CD4-positive, alpha-beta T cell (primary cell): ENCODE measurements at places on chromosomes 5 and 9.

- DNase-seq: no peak
Observed at GRCh38 chr9:130306823-130307666, 41.5 kb downstream of the HMCN2 start.

- DNase-seq: no peak
Observed at GRCh38 chr9:91837981-91838731, 111.9 kb downstream of the ROR2 start.

- DNase-seq: no peak
Observed at GRCh38 chr9:26801772-26802171, 90.8 kb downstream of the CAAP1 start.

DNA sequence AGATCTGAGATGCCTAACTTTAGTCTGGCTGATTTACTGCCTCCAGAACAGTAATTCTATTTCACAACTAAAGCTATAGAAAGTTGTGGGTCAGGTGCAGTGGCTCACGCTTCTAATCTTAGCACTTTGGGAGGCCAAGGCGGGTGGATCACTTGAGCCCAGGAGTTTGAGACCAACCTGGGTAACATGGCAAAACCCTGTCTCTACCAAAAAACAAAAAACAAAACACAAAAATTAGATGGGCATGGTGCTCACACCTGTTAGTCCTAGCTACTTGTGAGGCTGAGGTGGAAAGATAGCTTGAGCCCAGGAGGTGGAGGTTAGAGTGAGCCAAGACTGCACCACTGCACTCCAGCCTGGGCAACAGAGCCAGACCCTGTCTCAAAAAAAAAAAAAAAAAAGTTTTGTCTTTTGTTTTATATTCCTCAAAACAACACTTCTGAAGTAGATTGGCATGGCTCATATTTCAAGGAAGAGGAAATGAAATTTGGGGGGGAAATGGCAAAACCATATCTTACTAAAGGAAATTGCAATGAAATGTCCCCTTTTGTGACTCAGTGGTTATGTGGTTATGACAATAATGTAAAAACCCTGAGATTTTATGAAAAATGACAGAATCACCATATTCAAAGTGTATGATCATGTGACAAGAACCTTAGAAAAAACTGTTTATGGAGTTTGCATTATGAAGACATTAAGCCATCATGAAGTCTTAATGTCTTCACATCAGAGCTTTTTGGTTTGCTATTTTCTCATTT is 16.2 kb downstream of the FNBP1 start:
- DNase-seq: no peak

DNA sequence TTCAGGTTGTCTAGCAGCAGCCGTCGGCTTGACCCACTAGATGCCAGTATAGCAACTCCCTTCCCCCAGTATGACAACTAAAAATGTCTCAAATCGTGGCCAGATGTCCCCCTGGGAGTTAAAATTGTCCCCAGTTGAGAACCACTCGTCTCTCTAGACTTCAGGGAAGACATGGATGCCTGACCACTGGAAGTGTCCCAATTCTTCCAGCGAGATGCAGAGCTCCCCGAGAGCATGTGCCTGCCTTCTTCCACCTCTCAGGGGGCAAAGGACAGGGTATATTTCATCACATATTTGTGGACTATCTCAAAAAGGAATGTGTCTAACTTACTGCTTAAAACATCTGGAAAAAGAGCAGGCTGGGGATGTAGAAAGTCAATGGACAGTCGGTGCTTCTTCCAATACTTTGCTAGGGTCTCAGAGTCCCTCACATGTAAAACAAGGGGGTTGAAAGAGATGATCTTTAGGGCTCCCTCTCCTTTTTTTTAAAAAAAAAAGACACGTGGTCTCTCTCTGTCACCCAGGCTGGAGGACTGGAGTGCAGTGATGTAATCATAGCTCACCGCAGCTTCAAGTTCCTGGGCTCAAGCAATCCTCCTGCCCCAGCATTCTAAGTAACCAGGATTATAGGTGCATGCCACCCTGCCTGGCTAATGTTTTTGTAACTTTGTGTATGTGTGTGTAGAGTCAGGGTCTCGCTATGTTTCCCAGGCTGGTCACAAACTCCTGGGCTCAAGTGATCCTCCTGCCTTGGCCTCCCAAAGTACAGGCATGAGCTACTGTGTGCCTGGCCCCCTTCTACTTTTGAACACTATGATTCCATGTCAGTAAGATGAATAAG is 190.6 kb downstream of the DAB2IP start:
- no peak for DNase-seq

DNA sequence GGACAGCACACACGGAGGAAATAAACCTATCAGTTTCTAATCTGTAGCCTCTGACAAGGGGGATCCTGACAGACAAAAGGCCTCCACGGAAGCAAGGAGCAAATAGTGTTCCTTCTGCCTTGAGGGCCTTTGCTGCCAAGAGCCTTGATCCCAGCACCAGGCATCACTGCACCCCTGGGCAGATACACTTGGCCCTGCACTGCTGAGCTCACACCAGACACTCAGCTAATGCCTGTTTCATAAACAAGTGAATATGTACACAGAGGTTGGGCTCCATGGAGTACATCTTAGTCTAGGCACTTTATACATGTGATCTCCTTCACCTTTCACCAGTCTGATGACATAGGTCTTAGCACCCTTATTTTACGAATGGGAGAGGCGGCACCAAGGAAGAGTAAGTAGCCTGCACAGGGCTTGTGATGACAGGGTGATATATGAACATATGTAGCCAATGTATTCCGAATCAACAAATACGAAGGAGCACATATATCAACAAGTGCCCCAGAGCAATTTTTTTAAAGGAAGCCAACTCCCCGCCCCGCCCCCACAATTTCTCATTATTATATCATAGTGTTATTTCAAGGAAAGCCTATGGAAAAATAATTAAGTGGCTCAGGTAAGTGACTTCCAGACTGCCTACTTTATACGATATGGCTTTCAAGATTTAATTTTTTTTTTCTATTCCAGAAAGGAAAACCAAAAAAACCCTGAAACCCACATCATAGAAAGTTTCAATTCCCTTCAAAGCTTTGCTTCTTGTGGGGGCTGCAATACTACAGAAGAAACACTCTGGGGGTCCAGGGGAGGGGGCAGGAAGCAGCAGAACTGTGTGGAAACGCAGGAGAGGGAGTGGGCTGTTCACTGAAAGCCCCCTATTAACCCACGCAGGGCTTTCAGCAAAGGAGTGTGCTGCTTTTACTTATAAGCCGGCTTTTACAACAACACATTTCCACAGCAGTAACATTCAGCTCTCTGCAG is 32.0 kb downstream of the CDC14B start:
- no peak for DNase-seq

GRCh38 chr5:59999056-59999455 is 105.5 kb upstream of the PDE4D start:
- no peak for DNase-seq

DNA sequence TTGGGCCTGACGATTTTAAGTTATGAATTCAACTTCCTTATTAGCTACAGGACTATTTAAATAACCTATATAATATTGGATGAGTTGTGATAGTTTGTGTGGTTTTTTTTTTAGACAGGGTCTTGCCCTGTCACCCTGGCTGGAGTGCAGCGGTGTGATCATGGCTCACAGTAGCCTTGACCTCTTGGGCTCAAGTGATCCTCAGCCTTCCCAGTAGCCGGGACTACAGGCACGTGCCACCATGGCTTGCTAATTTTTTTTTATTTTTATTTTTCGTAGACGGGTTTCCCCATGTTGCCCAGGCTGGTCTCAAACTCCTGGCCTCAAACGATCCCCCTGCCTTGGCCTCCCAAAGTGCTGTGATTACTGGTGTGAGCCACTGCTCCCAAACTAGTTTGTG is 17.6 kb downstream of the SPZ1 start:
- no peak for DNase-seq

GRCh38 chr5:132095424-132095972 is 21.9 kb downstream of the CSF2 start:
- no peak for DNase-seq

GRCh38 chr5:133129950-133130349 is 78.1 kb downstream of the HSPA4 start:
- no peak for DNase-seq

DNA sequence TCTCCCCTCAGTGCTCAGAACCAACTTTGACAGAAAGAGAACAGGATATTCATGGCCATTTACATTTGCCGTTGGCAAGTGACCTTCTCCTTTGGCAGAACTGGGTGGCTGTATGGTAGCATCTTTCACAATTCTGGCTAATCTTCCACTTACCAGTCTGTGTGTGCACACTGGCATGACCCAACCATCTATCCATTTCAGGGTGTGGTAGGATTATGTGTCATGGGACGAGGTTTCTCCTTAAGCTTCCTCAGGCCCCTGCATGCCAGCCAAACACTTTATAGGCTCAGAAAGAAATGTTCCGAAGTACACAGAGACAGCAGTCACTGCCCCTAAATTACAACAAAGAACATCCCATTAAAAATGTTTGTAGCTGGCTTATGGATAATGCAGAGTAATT is 497.1 kb downstream of the NFIB start:
- DNase-seq: no peak

DNA sequence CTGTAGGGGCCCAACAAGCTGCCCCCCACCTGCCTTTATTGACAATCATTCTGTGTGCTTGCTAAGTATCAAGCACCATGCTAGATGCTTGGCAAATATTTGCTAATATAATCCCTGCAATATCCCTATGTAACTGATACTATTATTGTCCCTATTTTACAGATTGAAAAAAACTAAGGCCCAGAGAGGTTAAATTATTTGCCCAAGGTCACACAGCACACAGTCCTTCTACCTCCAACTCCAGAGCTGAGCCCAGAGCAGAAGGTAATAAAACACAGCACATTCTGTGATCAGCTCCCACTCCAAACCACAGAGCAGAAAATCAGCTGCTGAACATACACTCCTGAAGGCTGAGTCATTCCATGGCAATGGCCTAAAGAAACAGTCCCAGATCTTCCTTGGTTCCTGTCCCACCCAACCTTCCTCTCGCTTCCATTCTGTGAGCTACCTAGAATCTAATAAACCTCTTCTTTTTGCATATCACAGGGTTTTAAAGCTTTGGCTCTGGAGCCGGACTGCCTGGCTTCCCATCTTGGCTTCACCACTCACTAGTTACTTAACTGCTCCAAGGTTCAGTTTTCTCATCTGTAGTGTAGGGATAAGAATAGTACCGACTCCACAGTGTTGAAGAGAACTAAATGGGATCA is 66.7 kb upstream of the ADRA1B start:
- DNase-seq: no peak

DNA sequence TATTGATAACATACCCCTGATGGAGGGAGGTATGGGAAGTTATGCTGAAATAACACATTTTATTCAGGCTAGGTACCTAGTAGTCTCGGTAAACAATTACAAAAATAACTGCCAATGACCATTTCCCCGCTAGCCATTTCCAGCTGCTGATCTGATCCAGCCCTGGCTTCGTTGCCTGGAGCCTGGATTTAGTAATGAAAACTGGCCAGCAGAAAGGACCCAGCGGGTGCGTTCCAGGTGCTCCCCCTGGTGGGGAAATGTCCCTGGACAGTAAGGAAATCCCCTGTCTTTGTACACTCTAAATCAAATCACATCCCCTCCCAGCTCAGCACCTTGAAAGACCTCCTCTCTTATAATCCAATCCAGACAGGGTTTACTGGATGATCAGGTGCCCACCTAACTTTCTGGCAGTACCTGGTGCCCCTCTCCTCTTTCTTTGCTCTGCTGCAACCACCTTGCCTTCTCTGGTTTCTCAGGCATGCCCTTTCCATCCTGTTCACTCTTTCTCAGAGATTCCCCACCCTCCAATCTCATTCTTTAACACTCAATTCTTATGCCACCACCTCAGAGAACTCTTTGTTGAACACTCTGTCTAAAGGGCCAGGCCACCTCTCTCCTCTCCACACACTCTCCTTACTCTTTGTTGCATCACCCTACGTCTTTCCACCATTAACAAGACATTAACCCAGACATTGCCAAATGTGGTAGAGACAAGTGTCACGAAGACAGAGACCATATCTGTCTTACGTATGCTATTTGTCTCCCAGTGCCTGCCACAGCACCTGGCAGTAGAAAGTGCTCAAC is 50.1 kb upstream of the SMAD5 start:
- DNase-seq: peak; percentile 26

- DNase-seq: no peak
Observed at GRCh38 chr9:124209774-124210173, 48.0 kb upstream of the NEK6 start.

GRCh38 chr9:125807079-125807478 is 59.9 kb downstream of the PBX3 start:
- no peak for DNase-seq
